ENCODE measurements at places on chromosomes 16 and 17. TPM values are rescaled to one million over a fixed set of nuclear protein-coding genes. Genes with fewer than 3 reads are reported as not detected.

Gene ZDHHC7
- polyA plus RNA-seq = 60.8 TPM

Gene NGFR
- 9.0 TPM for polyA plus RNA-seq

Gene LYRM1
- polyA plus RNA-seq = 54.8 TPM

Gene RRAD
- polyA plus RNA-seq = 3.1 TPM

Gene RNU2-1
- not detected for polyA plus RNA-seq

Gene PDIA2
- polyA plus RNA-seq = 0.56 TPM

Gene DLX4
- 0.53 TPM for polyA plus RNA-seq

Gene ANKS4B
- 4.2 TPM for polyA plus RNA-seq

Gene NLGN2
- polyA plus RNA-seq = 25.1 TPM

Gene KRT16
- 0.09 TPM for polyA plus RNA-seq

Gene CCL3
- polyA plus RNA-seq = 6.6 TPM

Gene OR3A2
- polyA plus RNA-seq = not detected

Gene HOXB5
- 34.3 TPM for polyA plus RNA-seq

Gene MARVELD3
- polyA plus RNA-seq = 15.9 TPM

Gene NEUROD2
- polyA plus RNA-seq = 0.04 TPM

GRCh38 chr16:47986031-47986430 lies 169.8 kb downstream of the ABCC12 start:
- no peak for DNase-seq

DNA sequence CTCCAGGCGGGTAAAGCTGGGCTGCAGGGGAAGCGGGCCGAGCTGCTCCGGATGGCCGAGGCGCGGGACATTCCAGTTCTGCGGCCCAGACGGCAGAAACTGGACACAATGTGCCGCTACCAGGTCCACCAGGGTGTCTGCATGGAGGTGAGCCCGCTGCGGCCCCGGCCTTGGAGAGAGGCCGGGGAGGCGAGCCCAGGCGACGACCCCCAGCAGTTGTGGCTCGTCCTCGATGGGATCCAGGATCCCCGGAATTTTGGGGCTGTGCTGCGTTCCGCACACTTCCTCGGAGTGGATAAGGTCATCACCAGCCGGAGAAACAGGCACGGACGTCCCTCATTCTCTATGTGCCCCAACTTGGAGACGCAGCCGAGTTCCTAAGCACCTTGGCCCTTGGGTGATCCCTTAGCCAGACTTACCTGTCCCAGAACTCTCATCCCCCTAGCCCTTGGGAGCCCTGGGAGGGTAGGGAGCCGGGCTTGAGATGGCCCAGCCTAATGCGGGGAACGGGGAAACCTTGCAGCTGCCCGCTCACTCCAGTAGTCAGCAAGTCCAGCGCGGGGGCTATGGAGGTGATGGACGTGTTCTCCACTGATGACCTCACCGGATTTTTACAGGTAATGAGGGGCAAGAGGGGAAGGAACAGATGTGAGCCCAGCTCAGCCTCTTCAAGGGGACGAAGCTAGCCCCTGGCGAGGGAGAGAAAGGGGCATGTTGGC lies 806 bp downstream of the MRM1 start:
- DNase-seq = no peak

DNA sequence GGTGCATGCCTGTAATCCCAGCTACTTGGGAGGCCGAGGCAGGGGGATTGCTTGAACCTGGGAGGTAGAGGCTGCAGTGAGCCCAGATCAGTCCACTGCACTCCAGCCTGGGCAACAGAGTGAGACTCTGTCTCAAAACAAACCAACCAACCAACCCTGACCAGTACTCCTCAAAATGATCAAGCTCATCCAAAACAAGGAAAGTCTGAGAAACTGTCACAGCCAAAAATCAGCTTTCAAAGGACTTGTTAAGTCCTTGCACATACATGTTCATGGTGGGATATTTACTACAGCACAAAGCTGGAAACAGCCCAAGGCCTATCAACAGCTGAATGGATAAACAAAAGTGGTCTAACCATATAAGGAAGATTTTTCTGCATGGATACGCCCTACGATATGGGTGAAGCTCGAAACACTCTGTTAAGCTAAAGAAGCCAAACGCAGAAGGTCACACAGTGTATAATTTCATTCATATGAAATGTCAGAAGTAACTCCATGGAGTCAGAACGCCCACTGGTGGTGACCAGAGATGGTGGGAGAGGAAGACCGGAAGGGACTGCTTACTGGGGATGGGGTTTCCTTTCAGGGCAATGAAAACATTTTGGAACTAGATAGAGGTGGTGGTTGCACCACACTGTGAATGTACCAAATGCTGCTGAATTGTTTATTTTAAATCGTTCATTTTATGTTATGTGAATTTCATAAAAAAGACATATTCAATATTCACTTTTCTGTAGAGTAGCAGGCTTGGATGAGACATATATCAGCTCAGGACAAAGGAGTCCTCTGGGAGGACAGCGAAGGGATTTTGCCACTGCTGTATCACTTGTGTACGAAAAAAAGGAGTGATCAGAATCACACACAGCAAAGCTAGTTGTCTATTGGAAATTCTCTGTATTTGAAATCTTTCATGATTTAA lies 17.7 kb downstream of the CCL17 start:
- DNase-seq = peak; percentile 63

DNA sequence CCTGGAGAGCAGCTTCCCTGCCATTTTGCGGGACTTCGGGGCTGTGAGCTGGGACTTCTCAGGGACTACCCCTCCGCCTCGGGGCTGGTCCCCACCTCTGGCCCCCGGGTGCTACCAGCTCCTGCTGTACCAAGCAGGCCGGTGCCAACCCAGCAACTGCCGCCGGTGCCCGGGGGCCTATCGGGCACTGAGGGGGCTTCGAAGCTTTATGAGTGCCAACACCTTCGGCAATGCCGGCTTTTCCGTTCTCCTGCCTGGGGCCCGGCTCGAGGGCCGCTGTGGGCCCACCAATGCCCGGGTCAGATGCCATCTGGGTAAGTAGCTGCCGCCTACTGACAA lies 1.3 kb downstream of the ASPHD1 start:
- DNase-seq = no peak

DNA sequence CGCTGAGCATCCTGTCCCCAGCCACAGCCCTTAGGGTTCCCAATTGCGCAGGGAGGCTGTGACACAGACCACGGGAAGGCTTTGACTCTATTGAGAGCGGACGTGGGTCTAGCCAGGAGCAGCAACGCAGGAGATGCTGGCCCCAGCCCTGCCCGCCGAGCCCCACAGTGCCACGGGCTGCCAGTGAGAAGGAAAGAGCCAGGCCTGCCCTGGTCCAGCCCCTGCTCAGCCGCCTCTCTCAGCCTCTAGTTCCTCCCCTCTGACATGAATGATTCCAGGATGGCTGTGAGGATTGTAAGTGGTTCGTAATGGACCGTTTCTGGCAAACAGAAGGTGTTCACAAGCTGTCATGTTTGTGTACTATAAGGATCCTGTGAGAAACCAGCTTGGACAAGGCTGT lies 2.5 kb downstream of the BHLHA9 start:
- no peak for DNase-seq

- DNase-seq = no peak
Observed at GRCh38 chr17:80229011-80229410, 8.8 kb downstream of the SLC26A11 start.

DNA sequence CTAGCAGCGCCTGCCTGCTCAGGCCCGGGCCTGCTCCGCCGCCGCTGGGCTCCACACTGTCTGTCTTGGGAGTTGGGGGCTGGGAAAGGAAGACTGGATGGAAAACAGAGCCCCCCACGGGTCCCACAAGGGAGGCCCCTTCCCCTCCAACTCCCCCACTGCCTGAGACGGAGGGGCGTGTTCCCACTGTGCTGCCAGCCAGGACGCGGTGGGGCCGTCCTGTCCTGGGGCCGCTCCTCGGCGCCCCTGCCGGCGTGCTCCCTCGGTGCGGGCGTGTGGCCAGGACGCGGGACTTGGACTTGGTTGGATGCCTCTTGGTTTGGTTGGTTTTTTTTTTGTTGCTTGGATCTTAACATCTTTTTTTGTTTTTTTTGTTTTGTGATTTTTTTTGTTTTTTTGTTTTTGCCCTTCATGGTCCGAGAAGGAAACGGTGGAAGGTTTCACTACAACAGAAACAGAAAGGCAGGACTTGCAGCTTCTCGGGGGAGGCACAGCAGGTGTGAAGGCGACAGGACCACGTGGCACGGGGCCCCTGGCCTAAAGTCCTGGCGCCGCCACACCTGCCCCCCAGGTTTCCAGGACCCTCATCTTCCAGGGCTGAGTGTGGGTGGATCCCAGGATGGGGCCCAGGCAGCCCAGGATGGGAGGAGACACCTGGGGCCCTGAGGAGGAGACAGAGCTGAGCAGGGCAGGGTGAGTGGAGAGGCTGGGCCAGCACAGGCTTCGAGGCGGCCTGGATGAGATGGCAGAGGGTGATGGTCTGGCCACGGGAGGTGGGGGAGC lies 16.0 kb downstream of the ENGASE start:
- no peak for DNase-seq

DNA sequence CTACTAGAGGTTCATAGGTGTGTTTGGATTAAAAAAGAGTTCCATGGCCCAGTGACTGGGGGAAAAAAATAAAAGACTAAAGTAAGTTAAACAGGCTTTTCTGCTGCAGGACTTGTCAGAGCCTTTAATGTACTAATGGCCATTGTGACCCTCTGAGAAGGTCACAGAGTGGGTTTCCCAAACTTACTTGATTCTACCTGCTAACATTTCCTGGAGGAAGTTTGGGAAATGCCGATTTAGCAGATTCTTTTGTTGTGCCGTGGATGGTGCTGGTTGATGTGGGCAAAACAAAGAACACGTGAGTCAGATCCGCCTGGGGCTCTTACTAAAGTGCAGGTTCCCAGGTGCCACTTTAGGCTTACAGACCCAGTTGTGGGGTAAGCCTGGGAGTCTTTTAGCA lies 13.6 kb upstream of the STH start:
- DNase-seq = no peak

GRCh38 chr17:77746393-77746792 lies 212.1 kb upstream of the TNRC6C start:
- no peak for DNase-seq

DNA sequence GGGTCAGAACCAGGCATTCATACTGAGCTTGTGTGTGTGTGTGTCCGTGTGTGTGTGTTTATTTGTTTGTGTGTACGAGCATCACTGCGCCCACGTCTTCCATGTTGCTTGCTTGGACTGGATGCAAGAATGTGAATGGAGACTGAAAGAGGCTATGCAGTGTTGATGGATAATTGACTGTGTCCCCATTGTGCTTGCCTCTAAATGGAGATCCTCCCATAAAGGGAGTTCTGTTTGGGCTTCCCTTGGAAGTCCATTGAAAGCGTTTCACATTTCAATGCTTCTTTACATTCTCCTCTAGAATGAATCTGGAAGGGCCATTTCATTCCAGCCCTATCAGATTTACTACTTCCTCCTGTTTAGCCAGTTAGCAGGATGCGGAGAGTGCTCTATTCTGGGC lies 124.0 kb downstream of the GP2 start:
- no peak for DNase-seq

DNA sequence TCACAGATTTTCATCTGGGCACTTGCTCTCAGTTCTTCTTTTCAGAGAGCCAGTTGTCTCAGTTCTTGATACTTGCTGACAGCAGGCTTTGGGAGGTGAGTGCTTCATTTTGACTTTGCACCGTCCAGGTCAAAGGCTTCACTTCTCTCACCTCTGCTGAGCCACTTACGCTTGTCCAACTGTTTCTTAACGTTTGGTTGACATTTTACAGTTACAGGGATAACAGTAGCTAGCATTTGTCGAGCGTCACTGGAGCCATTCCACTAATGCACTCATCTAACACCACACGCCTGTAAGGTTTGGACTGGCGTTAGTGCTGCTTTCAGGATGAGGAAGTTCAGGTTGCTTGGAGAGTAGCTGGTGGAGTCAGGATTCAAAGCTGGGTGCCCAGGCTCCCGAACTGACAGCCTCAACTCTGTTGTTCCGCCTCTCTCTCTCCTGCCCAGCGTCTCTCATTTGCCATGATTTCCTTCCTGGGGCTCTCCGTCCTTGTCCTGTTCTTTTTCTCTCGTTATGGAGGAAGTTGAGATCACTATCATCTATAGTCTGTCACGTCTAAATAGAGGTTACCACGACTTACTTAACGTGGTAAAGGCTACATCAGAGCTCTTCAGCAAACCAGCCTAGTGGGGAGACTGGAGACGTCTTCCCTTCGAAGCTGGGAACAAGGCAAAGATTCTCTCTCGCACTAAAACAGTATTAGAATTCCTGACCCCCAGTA lies 220.8 kb downstream of the RPTOR start:
- no peak for DNase-seq

GRCh38 chr16:66028510-66029216 lies 337.8 kb upstream of the CDH5 start:
- no peak for DNase-seq

- peak; percentile 56 for DNase-seq
Observed at GRCh38 chr17:30291543-30292285, at the start of gene BLMH. Gene BLMH, minus strand, starts transcription at chr17:30291944. Its CDS starts 125 bp downstream, at chr17:30291819.

DNA sequence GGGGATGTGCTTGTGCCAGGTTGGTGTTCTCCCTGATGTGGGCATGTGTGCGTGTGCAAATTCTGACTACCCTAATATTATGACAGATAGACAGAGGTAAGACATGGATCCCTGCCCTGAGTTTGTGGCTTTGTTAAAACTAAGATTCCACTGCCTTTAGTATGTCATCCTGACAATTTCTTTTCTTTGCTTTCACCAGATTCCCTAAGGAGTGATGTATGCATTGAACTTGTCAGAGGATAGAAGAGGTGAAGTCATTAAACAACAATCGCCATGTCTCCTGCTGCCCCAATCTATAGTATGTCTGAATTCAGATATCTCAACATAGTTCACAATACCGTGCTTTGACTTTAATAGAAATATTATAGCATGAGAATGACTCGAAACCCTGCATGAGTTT lies 137.1 kb upstream of the ELAC2 start:
- no peak for DNase-seq

DNA sequence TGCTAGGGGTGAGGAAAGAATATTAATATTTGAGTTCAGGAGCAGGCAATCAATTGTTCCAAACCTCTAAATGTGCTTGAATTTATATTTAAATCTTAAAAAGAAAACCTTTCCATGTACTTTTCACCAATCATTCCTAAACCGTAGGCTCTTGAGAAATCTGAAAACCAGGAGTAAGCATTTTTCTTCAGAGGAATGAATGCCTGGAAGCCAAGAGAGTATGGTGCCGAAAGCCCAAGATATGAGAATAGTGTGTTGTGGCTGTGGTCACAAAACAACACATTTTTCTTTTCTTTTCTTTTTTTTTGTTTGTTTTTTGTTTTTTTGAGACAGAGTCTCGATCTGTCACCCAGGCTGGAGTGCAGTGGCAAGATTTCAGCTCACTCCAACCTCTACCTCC lies 37.6 kb downstream of the TEX2 start:
- no peak for DNase-seq

GRCh38 chr17:83099570-83100181 lies 20.3 kb downstream of the METRNL start:
- no peak for DNase-seq
